Stimulated activated CD8-positive, alpha-beta memory T cell treated with anti-CD3 and anti-CD28 coated beads, Interleukin-2, amount 100 ng/mL, for 48 hours (primary cell): ENCODE measurements at places on chromosomes 12 and 14.

DNA sequence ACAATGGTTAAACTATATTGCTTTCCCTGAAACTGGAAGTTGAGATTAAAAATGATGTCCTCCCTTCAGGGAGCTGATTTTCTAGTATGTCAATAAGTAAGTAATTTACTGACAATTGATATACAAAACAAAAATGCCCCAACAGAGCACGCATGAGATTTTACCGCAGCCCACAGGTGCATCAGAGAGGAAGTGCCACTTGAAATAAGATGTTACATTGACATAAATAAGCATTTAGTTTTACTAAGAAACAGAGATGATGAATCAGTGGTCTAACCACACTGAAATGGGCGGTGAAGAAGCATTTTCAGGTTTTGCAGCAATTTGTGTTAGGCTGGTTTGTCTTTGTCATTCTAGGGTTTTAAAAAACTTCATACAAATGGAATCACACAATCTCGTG, 8.8 kb upstream of the CLECL1 start:
- DNase-seq = no peak

GRCh38 chr12:49626836-49627235, 3.5 kb downstream of the PRPF40B start:
- DNase-seq = no peak

DNA sequence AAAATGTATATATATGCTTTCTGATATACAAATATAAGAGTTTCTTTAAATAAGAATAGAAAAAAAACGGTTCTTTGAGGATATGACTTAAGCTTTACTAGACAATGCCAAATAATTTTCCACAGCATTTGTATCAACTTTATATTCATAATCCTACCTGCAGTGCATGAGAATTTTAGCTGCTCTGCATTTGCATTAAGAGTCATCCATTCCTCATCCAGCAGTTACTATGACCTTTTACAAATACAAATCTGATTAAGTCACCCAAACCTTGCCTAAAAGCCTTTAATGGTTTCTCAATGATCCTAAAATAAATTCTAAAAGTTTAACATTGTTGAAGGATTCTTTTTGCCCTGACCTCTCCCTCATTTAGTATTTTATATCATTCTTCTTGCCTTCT, 116.5 kb downstream of the MGAT4C start:
- no peak for DNase-seq

DNA sequence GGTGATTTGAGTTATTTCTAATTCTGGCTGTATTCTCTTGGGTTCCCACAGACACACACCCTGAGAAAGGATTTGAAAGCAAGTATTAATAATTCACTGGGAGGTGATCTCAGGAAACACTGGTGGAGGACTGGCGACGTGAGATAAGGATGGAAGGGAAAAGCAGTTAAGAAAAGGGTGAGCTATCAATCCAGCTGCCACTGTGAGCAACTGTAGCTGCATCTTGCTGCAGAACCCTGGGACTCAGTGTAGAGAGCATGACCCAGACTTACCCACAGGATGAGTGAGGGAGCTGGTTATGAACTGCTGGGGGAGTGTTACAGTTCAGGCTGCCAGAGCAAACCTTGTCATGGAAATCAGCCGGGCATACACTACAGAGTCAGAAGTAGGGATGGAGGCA, 71.9 kb downstream of the RESF1 start:
- DNase-seq = no peak

DNA sequence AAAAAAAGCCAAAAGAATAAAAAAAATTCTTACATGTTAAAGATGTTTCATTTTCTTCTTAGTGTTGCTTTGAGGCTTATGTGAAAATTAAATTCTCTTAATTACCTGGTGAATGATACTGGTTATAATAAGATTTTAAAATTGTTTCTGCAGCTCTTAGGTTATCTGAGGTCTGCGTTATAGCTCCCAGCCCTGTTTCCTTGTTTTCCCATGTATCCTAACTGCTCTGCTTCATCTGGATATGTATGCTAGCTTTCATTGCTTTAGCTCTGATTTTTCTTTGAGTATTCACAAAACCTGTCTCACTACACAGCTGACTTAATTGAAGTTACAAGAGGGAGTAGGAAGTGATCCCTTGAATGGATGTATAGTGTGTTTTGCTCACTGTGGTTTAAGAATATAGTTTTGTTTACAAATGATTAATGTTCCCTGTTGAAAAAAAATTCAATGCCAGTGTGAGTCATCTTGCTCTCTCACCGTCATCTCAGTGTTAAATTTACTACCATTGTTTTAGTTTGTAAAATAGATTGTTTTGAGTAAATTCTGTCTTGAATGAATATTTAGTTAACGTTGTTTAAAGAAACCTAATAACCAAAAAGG, 26.8 kb downstream of the CPSF6 start:
- DNase-seq = no peak

DNA sequence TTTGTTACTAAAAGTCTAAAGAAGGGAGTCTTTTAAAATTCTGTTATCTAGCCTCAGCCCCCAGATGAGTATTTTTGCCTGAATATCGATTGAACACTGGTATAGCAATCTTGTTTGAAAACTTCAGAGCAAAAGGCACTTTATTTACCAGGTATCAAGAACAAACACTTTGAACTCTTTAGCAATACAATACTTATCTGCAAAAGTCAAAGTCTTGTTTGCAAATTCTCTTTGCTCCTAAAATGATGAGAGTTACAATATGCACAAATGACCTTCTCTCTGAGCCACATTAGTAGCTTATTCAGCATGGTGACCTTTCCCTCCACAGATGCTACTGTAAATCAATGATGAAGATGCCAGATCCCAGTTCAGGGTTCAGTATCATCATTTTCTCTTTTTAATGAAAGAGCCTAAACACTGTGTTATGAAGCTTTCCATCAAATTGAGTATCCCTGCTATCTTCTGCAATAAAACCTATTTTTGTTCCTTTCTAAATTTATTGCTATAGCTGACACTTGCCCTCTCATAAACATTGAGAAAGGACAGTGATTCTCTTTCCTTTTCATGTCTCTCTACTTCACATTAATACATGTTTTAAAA, 752.7 kb upstream of the MGAT4C start:
- DNase-seq = no peak

- no peak for DNase-seq
Observed at GRCh38 chr12:100753837-100754236, 40.7 kb upstream of the ANO4 start.

GRCh38 chr12:62976110-62976662, 41.2 kb upstream of the PPM1H start:
- no peak for DNase-seq

DNA sequence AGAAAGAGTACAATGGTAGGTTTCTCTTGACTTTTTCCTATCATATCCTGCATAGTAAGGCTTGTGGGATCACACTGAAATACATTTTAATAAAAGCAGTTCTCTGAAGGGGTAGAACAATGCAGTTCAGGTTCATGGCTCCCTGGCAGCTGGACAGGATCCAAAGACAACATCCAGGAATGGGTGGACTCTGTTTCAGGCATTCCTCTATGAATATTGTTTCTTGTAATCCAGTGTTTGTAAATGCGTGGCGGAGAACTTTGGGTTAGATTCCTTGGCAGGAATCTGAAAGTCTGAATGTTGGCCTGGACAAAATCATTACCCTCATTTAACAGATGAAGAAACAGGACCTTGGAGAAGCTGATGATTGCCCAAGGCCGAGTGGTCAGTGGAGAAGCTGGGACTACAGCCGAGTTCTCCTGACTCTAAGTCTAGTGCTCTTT, 43.5 kb downstream of the SYNE2 start:
- DNase-seq = no peak

GRCh38 chr12:23523339-23523738, 426.1 kb downstream of the SOX5 start:
- DNase-seq = no peak

DNA sequence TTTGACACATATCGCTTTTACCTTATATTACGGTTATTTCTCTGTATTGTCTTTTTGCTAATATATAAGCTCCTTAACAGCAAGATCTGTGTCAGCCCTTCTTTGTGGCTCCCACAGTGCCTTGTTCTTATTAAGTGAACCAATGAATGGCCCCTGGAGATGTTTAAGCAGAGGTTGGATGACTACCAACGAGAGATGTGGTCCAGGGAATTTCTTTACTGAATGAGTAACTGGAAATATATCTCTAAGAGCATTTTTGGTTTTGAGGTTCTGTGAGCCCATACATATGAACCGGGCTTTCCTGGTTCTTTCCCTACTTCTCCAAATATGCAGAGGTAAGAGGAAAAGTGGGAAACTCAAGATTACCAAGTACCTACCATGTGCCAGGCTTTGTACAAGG, 23.5 kb downstream of the CALCOCO1 start:
- DNase-seq = no peak

DNA sequence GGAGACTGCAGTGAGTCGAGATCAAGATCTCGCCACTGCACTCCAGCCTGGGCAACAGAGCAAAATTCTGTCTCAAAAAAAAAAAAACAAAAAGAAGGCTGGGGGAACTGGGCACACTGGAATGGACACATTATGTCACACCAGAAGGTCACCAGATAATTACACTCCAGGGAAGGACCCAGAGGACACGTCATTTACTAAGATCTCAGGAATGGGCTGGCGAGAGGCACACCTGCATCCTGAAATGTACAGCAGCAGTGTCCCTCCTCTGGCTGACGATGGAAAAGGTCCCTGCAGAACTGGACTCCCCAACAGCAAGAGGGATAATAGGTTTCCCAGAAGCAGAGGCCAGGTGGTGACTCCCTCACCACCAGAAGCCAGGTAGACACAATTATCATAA, 243.5 kb downstream of the BCL11B start:
- no peak for DNase-seq

DNA sequence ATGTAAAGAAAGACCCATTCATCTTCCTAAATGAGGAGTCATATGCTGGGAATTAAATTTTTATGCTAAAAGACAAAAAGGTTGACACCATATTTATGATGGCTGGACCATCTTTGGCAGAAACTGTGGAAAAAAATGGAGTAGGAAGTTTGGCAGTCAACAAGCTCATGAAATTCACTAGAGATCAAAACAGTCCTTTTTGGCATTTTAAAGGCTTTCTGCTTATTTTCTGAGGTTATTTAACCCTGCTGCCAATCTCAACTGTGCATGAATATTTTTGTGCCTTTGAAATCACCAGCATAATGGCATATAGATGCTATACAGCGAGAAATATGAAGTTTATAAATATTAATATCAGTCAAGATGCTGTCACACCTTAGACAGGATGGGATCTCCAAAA, 399.5 kb downstream of the PDZRN4 start:
- no peak for DNase-seq

DNA sequence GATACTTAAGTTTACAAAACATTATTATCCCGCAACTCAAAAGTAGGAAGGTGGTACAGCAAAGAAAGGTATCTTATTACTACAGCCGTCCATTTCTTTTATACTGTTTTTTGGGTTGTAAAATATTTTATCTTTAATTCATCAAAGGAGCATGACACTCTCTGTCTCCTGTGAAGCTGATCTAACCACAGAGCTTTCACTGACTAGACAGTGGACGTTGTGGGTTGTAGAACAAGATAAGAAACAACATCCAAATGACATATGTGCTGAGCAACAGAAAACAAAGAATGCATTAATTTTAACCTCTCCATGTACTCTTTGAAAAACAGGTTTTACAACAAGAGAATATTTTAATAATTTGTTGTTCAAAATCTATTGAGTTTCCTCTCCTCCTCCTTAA, 195.9 kb upstream of the FBXO33 start:
- DNase-seq = no peak

DNA sequence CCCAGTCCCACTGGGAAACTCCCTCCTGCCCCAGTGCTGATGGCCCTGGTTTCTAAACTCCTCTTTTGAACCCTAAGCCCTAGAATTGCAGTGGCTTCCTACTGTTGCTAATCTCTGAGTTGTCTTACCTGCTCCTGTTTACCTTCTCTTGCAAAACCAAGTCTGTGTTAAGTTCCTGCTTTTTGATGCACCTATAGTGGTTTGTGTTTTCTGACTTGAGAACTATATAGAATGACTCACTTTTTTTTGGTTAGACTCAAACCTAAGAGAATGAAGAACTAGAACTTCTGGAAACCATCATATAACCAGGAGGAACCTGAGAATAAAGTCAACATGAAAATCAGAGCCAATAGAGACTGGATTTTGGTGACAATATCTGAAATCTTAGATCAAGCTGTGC, 5.5 kb upstream of the GAS2L3 start:
- DNase-seq = no peak

- DNase-seq = no peak
Observed at GRCh38 chr14:48584031-48584430, 908.6 kb upstream of the MDGA2 start.

GRCh38 chr14:32374155-32374554, 45.1 kb downstream of the AKAP6 start:
- no peak for DNase-seq

DNA sequence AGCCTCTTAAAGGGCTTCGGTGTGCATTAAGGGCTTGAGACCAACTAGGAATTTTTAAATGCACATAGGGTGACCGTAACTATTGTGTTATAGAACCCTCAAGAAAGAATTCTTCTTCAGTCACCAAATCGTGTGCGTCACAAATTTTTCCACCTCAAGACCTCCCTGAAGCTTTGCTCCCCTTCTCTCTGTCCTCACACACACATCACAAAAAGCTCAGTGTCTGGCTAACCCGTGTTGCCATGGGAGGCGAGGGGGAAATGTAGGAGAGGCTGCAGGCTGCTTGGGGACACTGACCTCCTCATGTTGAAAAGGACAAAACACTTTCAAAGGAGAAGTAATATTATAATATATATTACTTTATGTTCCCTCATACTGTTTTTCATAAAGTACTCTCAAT, 10.6 kb downstream of the SSPN start:
- no peak for DNase-seq
